Stimulated activated CD4-positive, alpha-beta T cell treated with anti-CD3 and anti-CD28 coated beads, TNF-alpha, amount 100 ng/mL, for 48 hours (primary cell): ENCODE measurements at places on chromosomes 16 and 17.

DNA sequence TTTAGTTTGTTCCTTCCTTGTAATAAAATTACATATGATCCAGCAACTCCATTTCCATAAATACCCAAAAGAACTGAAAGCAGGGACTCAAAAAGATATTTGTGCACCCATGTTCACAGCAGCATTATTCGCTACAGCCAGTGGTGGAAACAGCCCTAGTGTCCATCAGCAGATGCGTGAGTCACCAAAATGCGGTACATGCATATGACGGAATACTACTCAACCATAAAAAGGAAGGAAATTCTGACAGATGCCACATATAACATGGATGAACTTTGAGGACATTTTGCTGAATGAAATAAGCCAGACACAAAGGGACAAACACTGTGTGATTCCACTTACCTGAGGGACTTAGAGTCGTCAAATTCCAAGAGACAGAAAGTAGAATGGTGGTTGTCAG lies 9.1 kb upstream of the SLC47A2 start:
- no peak for DNase-seq

- DNase-seq: no peak
These were observed 247.3 kb downstream of the GRIN2A start for GRCh38 chr16:9934723-9935508.

GRCh38 chr17:15919466-15919865 lies 25.5 kb upstream of the ADORA2B start:
- no peak for DNase-seq

GRCh38 chr17:77926981-77927380 lies 31.5 kb upstream of the TNRC6C start:
- no peak for DNase-seq

- peak; percentile 32 for DNase-seq
These were observed 13.2 kb downstream of the CHCT1 start for GRCh38 chr17:60435244-60436167.

GRCh38 chr17:62628831-62629555 lies 1.5 kb downstream of the MRC2 start:
- DNase-seq: no peak

- no peak for DNase-seq
These were observed 39.7 kb downstream of the USP10 start for GRCh38 chr16:84739349-84740124.

- DNase-seq: no peak
These were observed 14.6 kb upstream of the HSBP1 start for GRCh38 chr16:83793179-83793578.

DNA sequence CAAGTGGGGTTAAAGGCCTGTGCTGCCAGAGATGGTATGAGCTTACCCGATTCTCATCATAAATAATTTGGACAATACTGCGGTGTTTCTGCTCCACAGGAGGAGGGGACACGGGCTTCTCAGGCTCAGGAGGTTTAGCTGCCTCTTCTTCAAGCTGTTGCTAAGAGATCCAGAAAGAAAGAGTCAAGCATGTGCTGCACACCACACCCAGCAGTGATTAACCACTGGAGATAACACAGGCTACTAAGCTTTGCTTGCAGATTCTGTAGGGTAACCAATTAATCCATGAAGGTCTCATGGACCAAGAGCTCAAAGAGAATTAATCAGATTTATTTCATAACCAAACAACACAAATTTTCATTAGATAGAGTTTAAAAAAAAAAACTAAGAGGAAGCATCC lies 56.6 kb downstream of the NCOR1 start:
- DNase-seq: no peak

GRCh38 chr17:75059369-75060345 lies 12.6 kb downstream of the KCTD2 start:
- no peak for DNase-seq

DNA sequence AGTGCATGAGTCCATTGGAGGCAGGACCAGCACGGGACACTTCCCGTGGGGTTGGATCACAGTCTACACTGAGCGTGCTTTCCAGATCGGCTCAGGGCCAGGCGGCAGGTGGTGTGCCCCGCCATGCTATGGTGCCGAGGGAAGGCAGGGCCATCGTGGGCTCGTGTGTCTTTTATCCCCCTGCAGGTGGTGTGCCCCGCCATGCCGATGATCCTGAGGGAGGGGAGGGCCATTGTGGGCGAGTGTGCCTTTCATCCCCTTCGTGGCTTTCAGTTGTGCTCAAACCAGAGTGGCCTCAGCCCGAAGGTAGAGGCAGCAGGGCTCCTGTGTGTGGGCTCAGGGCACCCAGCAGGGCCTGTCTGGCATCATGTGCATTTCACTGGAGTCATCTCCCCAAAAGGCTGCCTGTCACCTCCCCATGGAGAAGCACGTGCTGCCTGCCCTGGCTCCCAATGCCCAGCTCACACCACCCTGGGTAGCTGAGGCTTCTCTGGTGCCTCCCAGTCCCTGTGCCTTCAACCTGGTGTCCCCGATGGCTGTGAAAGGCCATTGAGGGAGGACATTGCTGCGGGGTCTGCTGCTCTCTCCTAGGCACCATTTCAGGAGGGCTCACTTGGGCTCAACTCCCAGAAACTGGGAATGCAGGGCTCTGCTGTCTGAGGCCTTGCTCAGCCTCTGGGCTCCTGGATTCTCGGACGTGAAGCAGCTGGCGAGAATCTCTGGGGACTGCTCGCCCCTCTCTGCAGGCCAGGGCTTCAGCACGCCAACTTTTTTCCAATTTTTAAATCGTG lies 207.6 kb downstream of the NPIPB11 start:
- no peak for DNase-seq

DNA sequence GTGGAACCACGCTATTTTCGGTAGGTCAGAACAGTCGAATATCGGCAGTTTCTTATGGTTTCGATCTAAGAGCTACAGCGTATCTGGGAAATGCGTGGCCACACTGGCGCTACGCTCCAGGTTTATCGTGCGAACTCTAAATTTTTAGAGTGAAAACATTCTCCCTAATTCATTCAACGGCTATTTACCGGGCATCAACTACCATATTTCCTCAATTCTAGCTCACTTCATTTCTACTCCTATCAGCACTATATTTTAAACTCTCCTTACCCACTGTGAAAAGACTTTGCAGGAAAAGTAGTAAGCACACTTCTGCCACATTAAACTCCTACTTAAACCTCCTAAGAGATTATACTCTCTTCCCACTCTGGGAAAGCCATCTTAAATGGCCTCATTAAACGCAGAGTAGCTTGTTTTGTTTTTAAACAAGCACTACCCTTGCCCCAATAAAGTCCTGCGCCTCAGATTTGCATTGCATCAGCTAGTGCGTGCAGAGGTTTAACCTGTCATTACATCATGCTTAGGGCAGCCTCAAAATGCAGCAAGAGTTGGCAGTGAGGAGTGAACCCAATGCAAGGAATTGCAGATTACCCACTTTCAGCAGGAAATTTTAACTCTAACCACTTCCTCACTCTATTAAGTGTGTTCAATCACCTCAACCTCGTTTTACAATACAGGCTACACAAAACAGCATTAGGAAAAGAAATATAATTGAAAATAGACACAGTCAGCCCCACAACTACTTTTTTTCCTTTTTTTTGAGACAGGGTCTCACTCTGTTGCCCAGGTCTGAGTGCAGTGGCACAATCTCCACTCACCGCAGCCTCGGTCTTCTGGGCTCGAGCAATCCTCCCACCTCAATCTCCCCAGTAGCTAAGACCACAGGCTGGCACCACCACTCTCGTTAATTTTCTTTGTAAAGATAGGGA lies 18.8 kb downstream of the SIAH1 start:
- DNase-seq: peak; percentile 39

DNA sequence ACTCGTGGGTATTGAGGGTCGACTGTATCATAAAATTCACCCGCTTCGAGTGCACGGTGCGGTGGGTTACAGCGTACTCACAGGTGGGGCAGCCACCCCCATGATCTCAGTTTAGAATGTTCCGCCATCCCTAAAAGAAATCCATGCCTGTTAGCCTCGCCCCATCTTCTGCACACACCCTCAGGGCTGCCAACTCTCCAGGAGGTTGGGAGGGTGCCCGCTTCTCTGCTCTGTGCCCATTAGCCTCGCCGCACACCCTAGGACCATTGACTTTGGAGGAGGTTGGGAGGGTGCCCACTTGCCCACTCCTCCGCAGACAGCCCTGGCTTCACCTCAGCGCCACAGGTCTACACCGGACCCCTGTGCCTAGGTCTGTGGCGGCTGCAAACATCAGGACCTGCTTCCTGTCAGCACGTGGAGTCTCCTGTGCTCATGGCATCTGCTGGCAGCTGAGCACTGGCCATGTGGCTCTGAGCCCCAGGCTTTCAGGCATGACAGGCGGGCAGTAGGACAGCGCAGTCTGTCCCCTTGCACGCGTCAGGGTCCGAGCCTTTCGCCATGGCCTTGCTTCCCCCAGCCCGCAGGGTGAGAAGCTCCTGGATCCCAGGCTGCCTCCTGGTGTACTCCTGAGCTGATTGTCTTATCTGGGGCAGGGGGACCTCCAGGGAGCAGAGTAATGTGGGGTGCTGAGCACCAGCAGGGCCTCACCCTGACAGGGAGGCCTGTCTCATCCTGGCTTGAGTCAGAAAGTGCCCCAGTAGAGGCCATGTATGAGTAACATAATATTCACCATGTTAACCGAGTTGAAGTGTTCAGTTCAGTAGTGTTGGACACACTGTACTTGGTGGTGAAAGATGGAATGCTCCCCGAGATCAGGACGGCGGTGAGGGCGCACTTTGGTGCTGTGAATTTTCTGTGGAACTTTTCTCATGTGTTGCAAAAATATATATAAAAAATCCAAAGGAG lies 21.9 kb downstream of the NME3 start:
- DNase-seq: no peak

DNA sequence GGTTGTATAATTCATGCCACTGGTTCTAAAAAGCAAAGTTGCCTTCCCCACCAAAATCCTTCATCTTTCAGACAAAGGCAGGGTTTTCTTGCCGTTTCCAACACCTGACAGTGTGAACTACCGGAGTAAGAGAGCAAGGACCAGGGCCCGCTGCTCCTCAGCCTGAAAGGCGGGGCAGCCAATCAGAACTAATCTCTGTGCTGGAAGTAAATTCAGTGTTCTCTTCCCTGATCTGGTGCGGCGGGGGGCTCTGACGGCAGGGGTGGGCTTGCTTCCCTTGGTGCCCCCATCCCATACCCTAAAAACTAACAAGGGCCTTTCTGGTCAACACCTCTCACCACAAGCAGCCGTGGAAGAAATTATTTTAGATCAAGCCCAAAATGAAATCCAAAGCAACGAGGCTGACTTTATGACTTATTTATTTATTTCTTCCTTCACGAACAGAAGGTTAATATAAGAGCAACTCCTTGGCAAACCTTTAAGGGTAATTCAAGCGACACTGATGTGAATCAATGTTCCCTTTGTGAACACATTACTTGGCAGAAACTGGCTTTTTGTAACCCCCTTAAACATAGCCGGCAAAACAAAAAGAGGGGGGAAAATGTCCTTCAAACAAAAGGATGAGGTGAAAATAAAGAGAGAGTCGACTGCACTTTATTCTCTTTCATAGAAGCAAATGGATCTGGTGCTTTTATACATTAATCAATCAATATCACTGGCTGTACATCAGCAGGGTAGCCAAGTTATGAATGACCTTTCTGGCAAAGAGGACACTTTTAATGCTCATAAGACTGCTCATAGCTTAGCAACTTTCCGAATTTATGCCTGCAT lies 189.9 kb downstream of the ZFHX3 start:
- no peak for DNase-seq

GRCh38 chr16:14013571-14014283 lies 57.4 kb upstream of the MRTFB start:
- no peak for DNase-seq

DNA sequence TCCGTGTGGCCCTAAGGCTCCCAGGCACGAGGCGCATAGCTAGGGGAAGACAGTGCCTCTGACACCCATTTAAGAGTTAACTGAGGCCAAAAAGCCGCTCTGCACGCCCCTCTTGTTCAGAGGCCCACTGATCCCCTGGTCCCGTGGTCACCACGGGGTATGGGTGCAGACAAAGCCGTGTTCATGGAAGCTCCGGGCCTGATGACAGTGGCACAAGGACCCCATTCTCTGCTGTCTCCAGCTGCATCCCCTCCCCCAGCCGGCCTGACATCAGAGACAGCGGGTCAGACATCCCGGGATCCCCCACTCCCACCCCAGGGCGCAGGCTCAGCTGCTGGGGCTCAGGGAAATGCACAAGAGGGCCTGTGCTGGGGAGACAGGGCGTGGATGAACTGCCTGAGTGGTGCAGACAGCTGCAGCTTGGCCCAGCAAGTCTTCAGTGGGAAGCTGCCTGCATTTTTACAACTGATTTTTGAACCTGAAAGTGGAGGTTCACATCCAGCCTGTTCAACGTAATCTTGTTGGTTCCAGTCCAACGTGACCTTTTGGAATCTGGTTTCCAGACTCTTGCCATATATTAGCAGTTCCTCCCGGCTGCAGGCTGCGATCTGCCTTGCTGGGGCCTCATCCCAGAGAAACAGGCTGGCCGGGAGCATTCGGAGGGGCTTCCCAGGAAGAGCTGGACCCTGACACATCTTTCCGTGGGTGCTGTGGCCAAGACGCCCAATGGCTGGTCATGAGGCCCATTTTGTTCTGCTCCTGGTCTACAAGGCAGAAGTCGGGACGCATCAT lies 9.7 kb upstream of the BAHCC1 start:
- DNase-seq: no peak
